ENCODE measurements at places on chromosomes 11 and 22.

- DNase-seq: no peak
These were observed 39.3 kb upstream of the H19 start for GRCh38 chr11:2036863-2037486.

- DNase-seq: no peak
These were observed 712.6 kb downstream of the DLG2 start for GRCh38 chr11:84914511-84914910.

- no peak for DNase-seq
These were observed 727.6 kb downstream of the METTL15 start for GRCh38 chr11:28835790-28836189.

DNA sequence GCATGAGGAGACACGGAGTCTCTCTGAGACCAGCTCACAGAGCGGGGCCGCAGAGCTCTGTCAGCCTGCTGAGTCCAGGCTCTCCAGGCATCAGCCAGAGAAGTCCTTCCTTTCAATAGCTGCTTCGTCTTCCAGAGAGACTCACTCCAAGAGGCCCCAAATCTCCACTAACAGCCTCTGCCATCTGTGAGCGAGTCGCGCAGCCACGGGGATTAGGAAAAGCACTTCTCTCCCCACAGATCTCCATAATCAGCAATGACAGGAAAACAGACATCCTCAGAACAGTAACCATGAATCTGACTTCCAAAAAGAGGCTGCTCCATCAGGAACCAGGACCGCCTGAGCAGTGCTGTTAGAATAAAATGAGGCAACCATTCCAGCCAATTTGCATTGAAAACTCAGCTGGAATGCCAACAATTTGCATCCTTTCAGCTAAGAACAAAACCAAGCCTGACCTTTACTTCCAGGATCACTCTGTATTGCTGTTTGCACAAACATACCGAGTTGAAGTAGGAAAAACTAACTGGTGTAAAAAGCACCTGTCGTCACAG lies 65.4 kb downstream of the SMCO4 start:
- DNase-seq: peak; percentile 94

- no peak for DNase-seq
These were observed 108.5 kb downstream of the TP53I11 start for GRCh38 chr11:44842220-44842619.

- DNase-seq: no peak
These were observed 31.3 kb upstream of the DGKZ start for GRCh38 chr11:46315783-46316563.

DNA sequence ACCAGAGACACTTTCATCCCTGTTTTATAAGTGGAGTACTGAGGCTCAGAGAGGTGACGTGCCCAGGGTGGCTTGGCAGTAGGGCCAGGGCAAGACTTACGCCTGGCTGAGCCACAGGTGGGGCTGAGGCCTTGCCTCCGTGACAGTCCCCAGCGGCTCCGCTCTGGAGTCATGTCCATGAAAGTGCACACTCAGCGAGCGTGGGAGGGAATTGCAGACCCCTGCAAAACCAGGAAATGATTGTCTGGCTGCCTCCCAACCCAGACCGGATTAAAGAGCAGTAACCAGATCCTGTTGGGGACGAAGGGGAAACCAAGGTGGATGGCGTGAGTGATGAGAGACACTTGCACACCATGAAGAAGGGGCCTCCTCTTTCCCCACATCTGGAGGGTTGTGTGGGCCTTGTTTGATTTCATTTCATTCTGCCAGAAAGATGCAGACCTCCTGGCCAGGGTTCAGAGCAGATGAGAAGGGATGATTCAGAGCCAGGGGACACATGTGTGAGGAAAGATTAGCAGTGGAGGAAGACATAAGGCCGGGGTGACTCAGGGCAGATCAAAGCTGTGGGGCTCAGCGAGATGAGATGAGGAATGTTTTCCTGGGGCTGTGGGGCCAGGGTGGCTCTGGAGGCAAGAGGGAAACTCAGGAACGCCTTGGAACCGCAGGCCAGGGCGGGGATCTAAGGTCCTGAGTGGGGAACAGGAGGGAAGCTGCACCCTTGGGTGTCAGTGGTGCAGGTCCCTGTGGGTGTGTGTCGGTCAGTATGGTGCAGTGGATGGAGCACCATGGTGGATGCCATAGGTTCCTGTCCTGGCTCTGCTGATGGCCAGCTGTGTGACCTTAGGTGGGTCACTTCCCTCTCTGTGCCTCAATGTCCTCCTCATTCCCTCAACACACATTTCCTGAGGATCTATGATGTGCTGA lies 29.9 kb upstream of the LRRC32 start:
- peak; percentile 67 for DNase-seq

DNA sequence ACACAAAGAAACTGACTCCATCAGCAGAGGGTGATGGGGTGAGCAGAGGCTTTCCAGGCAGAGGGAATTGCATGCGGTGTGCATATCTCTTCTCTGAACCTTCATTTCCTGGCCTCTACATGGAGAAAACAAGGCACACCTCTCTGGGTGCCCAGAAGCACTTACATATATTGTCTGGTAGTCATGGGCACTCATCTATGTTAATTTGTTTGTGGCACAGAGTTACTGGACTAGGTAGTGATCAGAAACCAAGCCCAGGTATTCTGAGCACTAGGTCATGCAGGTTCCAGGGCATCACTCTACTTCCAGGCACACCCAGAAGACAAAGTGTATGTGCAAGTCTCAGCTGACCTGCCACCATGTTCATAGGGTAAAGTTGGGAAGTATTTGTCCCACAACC lies 56.5 kb downstream of the FZD4 start:
- DNase-seq: no peak

- no peak for DNase-seq
These were observed 19.0 kb upstream of the CECR2 start for GRCh38 chr22:17350292-17350691.

DNA sequence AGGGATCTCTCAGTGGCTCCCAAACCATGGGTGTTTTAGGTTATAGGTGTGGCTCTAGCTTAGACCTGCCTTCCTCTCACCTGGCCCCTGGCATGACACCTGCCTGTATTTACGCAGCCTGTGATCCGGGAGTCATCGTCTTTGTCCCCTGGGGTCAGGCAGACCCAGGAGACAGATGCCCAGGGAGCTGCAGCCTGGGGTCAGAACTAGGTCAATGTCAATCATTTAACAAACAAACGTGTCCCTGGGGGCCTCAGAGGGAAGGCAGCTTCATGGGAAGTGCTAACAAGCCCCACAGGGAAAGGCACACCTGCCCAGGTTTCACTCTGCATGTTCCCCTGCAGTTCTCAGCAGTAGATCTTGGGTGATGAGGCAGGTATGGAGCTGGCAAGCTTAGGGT lies 12.0 kb downstream of the BACE1-AS start:
- DNase-seq: no peak

DNA sequence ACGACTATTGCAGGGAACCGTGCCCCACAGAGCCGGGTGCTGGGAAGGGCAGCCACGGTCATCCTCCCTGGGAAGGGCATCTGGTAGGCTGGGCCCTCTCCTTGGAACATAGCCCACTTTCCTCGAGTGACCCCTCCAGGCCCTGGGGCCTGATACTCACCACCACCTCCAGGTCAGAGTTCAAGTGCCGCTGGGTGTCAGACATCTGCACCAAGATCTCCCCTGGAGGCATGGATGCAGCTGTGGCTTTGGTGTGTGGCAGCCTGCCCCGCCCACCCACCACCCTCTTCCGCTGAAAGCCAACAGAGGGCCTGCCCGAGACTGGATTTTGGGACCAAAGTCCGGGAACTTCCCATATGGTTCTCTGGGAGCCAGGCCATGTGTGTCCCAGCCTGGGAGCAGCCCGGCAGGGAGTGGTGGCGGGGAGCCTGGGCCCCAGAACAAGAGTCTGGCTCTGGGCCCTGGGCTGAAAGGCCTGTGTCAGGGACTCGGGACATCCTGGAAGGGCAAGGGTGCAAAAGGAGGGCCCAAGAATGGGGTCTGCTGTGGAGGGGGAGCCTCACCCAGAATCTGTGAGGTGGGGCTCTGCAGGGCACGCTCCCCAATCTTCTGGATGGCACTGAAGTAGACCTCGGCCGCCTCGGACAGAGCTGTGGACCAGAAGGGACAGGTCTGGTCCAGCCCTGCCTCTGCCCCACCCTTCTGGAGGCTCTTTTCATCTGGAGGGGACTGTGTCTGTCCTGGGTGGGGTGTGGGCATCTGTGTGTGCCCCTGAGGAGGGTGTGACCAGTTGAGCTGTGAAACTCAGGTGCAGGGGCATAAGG lies 2.6 kb downstream of the BAIAP2L2 start:
- DNase-seq: peak; percentile 15

GRCh38 chr11:78465169-78465942 lies 47.7 kb upstream of the GAB2 start:
- no peak for DNase-seq

- no peak for DNase-seq
These were observed 47.9 kb upstream of the PPP2R1B start for GRCh38 chr11:111814106-111814505.

GRCh38 chr22:47178339-47178738 lies 415.9 kb downstream of the TBC1D22A start:
- no peak for DNase-seq

DNA sequence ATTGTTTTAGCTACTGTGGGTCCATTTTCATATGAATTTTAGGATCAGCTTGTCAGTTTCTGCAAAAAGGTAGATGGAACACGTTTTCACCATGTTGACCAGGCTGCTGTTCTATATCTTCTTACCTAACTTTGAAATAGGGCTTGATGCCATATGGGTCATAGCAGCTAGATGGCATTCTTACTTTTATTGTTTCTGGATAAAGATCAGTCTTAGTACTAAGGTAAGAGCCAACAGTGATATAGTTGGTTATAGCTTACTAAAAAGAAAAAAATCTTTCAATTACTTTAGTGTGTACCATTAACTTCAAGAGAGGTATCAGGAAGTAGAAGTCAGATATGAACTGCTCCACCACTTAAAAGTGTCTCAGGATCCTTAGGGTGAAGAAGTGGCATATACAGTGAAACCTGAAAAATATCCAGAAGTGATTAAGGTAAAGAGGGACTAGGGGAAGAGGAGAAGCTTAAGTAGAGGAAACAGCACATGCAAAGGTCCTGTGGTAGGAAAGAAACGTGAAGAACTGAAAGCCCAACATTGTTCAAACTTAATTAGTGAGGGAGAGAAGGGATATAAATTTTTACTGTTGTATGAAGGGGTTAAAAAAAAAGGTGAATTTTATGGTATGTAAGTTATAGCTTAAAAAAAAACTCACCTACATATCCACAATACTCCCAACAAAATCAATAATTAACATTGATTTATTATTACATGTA lies 59.9 kb upstream of the B3GNT6 start:
- DNase-seq: no peak

GRCh38 chr11:64339754-64340408 lies at the start of gene CCDC88B:
TSS of gene CCDC88B (plus strand) at chr11:64340204. CDS start at chr11:64340267, 63 bp downstream.
- no peak for DNase-seq

DNA sequence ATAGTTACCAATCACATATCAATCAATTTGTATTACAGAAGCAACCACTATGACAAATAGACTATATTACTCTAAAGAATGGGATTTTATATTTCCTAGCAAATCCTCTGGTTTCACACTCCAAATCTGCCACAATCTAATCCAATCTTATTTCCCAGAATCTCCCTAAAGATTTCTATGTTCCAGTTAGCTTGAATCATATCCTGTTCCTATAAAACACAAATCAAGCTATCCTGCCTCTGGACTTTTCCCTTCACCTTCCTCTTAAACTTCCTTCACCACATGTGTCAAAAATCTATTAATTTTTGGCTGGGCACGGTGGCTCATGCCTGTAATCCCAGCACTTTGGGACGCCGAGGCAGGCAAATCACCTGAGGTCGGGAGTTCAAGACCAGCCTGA lies 50.0 kb downstream of the PIK3C2A start:
- no peak for DNase-seq

DNA sequence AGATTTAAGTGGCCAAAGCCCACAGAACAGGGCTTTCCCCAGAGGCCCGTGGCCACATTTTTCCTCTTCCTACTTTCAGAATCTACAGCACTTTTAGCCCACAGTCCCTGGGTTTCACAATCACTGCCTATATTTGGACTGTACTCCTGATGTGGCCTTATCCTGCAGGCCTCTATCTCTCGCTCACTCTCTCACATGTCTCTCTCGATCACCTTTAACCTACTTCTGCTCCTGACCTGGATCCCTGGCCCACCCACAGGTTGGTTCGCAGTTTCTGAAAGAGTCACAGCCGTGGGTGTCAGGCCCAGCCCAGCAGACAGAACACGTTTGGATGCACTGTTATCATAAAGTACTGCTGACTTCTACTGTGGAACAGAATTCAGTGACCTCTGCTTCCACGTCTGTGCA lies 55.5 kb downstream of the LARGE1 start:
- no peak for DNase-seq

DNA sequence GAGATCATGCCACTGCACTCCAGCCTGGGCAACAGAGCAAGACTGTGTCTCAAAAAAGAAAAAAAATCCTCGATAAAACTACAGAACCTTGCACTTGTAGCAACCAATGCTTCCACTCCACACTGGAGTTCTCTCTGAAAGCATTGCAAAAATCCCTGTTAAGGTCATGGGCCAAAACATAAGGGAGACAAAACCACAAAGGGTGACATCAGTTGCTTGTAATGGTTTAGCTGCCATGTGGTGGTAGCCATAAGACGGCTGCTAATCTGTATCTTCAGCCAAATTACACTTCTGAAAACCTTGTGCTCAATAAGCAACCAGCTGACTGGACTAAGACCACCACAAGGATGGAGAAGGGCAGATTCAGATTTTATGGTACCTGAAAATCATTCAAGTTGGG lies 20.6 kb upstream of the TPH1 start:
- DNase-seq: no peak

- no peak for DNase-seq
These were observed 227.2 kb upstream of the BLID start for GRCh38 chr11:122343210-122343609.

GRCh38 chr22:20937031-20937793 lies 20.0 kb downstream of the CRKL start:
- DNase-seq: no peak

- no peak for DNase-seq
These were observed 400.5 kb downstream of the NELL1 start for GRCh38 chr11:21069909-21070308.

All from NCI-H524 (cell line).